ENCODE measurements at places on chromosomes 4 and X. TPM values are rescaled to one million over a fixed set of nuclear protein-coding genes. Genes with fewer than 3 reads are reported as not detected.

DNA sequence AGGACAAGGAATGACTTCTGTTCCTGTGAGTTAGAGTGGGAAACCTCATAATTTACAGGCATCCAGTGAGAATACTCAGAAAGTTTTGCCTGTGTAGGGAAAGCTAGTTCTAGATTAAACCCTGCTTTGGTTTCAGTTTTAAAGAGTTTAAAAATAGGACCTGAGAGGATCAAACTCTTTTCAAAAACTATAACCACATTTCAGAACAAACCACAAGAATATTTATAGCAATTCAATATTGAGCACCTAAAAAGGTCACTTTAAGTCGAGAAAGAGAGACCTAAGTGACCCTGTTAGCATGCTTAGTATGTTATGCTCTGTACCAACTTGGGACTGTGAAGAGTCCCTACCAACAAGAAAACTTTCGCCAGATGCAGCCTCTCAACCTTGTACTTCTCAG, 17.4 kb upstream of the PWWP3B start:
- no peak for DNase-seq

GAGE1 gene
- total RNA-seq, result not detected

- no peak for DNase-seq
Measured at GRCh38 chrX:1306909-1307625, 29.5 kb upstream of the IL3RA start.

DNA sequence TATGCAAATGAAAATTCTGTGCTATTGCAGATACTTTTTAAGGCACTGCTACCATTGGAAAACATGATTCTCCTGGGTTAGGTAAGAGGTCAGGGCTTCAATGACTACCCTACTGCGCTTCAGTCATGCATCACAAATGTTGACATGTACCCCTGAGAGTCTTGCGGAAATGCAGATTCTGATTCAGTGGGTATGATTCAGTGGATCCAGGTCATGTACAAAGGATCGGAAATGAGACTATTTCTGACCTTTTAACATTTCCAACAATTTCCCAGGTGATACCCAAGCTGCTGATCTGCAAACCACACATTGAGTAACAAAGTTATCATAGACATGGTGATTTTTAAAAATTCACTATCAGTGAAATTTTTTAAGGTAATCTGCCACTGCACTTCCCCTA, 62.6 kb downstream of the DDX53 start:
- DNase-seq, result no peak

GRCh38 chrX:17768997-17769396, 31.7 kb downstream of the SCML1 start:
- no peak for DNase-seq

CT45A2 gene
- not detected for total RNA-seq

DNA sequence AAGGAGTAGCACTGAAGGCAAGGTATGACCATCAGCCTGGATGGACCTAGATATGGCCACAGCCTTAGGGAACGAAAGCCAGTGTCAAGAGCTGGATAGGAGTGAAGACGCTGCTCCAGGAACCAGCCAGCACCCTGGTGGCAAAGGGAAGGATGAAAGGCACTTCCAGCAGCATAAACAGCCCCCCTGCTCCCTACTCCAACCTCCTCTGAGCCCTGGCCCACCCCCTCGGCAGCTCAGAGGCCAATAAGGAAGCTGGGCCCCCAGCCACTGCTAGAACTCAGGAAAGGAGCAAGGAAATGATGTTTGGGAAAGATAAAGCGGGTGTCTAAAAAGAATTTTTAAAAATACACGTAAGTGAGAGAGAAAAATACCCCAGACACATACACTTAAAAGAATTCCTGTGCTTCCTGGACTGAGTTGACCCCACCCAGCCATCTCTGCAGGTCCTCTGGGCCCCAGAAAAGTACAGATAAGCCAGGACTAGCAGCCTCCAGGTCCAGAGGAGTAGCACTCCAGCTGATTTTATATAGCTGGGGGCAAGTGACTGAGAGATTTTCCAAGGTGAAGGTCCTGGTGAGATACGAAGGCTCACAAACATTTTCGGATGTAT, 170.4 kb downstream of the SHROOM4 start:
- no peak for DNase-seq

All from aorta (tissue), 5 donors.